Activated T-helper 2 cell treated with anti-CD3 and anti-CD28 coated beads, Interferon-gamma antibody, Interleukin-2, Interleukin-4, amounts not matched to agents 10 μg/mL and 5 μg/mL and 100 μg/mL, durations not matched to agents 14 hours and 24 hours and 36 hours (primary cell): ENCODE measurements at places on chromosomes 12 and 14. TPM values are rescaled to one million over a fixed set of nuclear protein-coding genes. Genes with fewer than 3 reads are reported as not detected.
A peak's percentile ranks its signal among the peaks of the same experiment; 100 is the strongest.

Gene CPM
- 48.1 and 49.7 TPM in 2 replicates for total RNA-seq

Gene PRH2
- not detected in 2 replicates for total RNA-seq

DNA sequence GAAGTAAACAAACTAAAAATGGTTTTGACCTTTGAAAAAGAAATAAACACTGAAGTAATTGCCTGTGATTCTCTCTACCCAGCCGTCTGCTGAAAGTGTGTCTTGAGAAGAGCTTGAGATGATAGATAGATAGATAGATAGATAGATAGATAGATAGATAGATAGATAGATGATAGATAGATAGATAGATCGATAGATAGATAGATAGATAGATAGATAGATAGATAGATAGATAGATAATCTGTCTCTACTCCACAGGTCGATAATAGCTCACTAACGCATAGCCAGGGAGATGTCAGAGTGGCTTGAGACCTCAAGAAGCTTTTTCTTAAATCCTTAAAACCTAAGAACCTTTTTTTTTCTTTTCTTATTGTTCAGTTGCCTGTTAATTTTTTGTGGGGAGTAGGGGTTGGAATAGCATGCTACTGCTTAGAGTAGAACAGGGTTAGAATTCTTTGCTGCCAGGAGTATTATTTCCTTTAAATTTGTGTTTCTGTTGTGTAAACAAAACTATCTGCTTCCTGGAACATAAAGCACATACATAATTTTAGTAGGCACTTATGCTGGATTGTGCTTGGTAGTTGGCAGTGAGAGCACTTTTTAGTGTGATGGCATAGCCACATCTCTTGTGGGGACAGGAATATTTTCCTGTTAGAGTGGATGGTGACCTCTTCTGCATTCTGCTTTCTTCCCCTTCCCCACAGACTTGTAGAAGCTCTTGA lies 169.5 kb downstream of the FBXL14 start:
- no peak for DNase-seq

- DNase-seq = no peak
Measured at GRCh38 chr12:34379142-34379541, 356.8 kb downstream of the ALG10 start.

DNA sequence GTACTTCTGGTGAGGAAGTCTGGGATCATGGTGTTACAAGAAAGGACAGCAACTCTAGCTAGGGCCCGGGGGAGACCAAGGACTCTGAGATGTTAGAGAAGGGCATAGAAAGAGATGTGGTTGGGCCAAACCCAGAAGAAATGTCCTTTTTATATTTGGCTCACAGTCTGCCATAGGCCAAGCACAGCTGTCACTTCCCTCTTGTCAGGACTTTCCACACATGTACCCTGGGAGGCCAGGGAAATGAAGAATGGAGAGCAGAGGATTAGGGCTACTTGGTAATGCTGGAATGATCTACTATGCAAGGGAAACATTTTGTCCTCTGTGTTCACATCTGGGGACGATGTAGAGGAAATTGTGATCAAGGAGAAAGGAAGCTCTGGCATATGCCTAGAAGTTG lies 9.2 kb downstream of the MYO1A start:
- no peak for DNase-seq

GRCh38 chr12:102883204-102883799 lies 33.7 kb downstream of the PAH start:
- peak; percentile 10 for DNase-seq

DNA sequence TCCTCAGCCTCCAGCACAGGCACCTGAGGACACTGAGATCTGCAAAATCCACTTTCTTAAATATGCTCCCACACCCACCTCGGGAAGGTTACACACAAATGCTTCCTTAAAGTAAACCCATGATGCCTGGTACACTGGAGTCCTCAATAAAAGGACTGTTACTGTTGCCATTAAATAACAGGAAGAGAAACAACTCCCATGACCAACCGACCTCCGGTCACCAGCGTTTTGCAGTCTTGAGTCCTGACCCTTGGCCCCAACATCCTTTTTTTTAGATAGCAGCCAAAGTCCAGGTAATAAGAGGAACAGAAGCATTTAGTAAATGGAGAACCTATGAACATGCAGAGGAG lies 42.4 kb downstream of the ITPK1 start:
- DNase-seq = no peak

DNA sequence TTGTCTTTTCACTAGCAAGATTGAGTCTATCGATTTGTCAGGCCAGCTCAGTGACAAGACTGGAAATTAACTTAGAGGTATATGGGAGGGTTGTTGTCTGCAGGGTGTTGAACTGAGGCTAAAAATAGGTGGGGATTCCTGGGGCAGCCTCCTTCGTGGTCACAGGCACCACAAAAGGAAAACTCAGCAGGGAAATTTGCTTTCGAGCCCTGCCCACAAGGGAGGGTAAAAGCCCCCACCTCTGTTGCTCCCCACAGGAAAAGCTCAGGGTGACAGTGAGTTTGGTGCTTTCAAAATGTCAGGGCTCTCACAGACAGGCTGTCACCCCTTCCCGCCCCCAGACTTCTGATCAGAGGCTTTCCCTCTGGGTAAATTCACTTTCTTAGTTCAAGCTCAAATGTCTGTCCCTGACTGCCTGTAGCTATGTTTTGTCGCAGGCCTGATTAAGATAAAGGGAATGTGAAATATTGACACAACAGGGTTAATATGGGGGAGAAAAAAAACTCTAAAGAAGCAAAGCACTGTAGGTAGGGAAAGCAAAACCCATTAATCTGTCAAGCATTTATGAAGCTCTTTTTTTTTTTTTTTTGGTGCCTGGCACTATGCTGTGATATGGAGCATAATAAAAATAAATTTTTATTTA lies 11.7 kb upstream of the NFKBIA start:
- peak; percentile 52 for DNase-seq

DNA sequence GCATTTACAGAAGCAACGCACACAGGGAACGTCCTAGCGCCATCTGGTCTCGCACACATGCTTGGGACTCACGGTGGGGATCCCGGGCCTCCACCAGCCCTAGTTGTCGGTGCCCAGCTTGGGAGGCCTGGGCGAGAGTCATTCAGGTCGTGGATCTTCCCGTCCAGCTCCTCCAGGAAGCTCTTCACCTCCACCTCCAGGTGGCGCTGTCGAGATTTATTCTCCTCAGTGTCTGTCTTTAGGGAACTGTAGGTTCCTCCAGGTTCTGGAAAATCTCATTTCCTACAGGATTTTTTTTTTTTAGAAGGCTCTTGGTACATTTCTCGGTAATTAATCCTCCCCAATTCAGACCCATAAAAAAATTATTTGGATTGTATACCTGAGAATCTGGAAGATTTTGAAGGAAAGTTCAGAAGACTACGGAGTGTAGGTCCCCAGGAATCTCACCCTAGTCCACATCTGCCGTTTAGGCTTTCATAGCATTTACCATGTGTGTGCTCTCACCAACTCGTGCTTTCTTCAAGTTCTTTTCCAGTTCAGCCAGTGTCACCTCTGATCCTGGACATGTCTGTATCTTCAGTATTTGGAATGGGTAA lies 910.0 kb downstream of the TMEM121 start:
- peak; percentile 24 for DNase-seq
